HEK293T (cell line): ENCODE measurements at places on chromosomes 11 and 22.

- DNase-seq: no peak
Observed at GRCh38 chr22:42327462-42328129, 57.1 kb upstream of the TCF20 start.

GRCh38 chr11:69834811-69835800 lies 15.9 kb upstream of the FGF3 start:
- DNase-seq: no peak

DNA sequence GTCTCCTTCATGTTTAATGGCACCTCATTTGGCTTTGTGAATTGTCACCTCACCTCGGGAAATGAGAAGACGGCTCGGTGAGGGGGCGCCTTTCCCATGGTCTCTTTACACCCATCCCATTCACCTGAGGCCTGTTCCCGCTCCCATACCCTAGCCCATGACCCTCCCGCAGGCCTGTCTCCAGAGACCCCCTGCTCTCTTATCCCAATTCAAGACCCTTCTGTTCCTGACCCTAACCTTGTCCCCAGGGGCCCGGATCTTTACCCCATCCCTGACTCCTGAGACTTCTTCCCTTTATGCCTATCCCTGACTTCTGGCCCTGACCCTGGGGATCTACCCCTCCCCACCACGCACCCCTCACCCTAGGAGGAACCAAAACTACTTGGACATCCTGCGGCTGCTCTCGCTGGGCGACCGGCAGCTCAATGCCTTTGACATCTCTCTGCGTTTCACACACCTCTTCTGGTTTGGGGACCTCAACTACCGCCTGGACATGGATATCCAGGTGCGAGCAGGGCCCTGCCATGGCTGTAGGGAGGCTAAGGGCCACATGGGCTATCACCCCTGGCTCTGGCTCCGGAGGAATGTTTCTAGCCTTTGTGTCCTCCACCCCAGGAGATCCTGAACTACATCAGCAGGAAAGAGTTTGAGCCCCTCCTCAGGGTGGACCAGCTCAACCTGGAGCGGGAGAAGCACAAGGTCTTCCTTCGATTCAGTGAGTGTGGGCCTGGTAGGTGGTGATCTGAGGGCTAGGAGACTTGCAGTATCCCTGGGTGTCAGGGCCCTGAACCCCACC lies 7.9 kb downstream of the INPPL1 start:
- no peak for DNase-seq

GRCh38 chr11:119339589-119340334 lies 921 bp downstream of the C1QTNF5 start:
- peak; percentile 54 for DNase-seq

DNA sequence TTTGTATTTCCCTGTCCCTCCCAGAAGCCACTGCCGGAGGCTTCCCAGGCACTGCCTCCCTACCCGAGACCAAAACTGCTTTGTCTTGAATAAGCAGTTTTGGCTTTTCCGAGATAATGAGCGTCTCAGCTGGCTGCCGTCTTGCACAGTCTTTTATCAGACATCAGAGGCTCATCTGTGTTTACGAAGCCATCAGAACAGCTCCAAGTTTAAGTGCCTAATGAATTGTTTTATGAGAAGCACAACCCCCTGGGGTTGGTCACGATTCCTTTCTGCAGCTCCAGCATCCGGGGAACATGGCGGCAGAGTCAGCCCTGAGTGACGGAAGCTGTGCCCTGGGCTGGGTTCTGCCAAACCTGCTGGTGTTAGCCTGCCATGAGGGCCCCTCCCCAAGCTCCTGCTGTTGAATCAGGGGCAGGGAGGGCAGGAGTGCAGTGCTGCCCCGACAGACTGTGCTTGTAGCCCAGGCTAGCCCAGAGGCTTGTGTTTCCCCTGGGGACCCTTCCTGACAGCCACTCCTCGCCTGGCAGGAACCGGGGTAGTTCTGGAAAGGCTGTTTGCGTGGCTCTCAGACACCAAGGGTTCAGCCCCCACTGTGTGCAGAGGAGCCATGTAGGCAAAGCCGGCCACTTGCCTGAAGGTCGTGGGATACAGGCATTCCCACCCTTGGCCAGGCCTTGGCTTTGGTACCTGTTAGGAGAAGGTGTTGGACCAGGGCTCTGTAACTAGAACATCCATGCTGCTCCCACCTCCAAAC lies 96.1 kb downstream of the MORC2 start:
- DNase-seq: no peak

GRCh38 chr22:47298017-47298785 lies 535.8 kb downstream of the TBC1D22A start:
- DNase-seq: no peak

DNA sequence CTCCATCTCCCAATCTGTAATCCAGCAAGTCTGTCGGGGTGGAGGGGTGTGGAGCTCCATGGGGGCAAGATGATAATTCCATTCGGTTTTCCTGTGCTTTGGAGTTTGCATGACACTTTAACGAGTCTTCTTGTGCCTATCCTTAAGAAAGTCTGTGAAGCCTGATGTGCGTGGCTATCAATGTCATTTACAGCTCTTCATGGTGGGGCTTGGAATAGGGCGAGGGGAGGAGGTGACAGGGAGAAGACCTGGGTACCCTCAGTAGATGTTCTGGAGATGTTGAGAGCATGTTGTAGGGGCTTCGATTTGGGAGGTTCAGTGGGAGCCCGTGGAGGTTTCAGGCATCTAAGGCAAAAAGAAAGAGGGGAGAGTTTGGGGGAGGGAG lies 579 bp upstream of the PHLDB1 start:
- peak; percentile 4 for DNase-seq

GRCh38 chr22:48096851-48097665 lies 1334.6 kb downstream of the TBC1D22A start:
- DNase-seq: no peak

GRCh38 chr11:34208266-34209135 lies 103.1 kb downstream of the NAT10 start:
- no peak for DNase-seq

GRCh38 chr11:63769714-63770455 lies 1.3 kb upstream of the ZFTA start:
- no peak for DNase-seq
